ENCODE measurements at places on chromosomes 1 and 21.

DNA sequence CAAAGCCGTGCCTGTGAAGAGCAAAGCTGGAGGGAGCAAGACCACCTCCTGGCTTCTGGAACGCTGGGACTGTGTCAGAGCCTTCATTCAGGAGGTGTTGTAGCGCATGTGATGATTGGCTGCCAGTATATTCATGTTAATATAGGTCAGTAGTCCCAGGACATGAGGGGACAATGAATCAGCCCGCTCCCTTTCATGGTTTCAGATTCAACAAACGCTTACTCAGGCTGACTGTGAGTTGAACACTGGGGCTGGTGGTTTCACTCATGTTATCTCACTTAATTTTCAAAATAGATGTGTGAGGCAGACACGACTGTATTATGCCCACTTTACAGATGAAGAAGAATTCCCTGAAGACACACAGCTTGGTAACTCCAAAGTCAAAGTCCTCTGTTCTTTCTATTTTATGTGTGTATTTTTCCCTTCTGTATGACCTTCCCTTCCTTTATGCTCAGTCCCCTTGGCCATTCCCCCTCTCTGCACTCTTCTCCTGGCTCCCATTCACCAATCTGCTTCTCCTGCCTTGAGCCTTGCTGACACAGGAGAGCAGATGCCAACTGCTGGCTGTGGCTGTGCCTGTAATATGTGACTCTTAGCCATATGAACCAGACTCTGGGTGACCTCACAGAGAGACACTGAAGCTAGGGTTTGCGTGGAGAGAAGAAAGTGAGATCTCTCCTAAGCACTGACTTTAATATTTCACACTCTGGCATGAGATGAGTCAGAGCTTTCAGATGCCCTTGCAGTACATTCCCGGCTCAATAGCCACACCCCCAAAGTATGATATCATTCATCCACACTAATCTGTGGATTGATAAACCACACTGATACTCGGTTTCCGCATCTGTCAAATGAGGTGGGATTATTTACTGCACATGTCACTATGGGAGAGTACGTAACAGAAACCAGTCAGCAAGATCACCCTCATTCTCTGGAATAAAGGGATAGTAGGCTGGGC, 31.4 kb upstream of the KIRREL1 start:
- no peak for DNase-seq

DNA sequence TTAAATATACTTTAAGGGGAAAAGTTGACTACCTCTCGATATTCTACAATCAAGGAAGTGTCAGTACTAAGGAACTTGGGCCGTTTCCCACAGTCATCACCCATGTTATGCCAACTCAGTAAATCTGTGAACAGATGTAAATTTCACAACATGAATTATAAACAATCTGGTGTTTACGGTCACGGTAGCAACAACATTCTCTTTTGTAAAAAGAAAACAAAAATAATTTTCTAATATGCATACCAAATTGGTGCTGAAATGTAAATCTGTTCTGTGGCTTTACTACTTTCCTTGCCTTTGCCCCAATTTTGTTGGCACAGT, 1.2 kb downstream of the SH3GLB1 start:
- DNase-seq: no peak

DNA sequence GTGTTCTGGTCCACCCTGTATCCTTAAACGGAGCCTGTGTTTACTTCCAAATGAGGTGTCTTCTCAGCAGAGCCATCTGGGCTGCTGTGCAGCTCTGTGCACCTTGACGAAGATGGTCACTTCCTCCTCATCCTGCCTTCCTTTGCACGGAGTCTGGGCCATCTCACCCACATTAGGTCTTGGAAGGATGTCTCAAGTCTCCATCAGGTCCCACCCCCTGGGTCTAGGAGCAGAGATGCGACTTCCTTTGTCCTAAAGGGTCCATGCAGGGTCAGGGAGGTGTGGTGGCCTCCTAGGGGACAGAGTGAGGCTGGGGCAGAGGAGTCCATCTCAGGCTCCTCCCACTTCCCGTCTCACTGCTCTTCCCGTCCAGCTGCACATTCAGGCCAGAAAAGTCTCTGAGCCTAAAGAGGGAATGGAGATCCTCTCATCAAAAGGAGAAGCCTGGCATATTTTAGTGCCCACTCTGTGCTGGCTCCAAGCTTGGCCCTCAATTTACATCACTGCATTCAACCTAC, 209.2 kb downstream of the MATN1 start:
- DNase-seq: no peak

- DNase-seq: no peak
These were observed 14.0 kb downstream of the COL16A1 start for GRCh38 chr1:31689854-31690253.

DNA sequence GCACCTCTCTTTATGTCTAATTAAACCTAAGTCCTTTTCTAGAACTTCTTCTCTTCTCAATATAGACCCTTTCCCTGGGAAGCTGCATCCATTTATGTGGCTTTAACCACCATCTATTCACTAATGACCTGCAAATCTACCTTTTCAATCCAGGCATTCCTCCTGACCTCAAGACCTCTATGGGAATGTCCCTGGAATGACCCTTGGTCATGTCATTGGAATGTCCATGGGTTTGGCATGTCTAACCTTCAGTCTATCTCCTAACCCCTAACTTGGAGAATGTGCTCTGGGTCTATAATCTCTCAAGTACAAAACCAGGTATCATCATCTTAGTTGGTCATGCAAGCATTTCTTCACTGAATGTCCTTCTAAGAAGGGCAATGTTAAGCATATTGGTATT, 196.1 kb downstream of the KCNH1 start:
- DNase-seq: no peak

DNA sequence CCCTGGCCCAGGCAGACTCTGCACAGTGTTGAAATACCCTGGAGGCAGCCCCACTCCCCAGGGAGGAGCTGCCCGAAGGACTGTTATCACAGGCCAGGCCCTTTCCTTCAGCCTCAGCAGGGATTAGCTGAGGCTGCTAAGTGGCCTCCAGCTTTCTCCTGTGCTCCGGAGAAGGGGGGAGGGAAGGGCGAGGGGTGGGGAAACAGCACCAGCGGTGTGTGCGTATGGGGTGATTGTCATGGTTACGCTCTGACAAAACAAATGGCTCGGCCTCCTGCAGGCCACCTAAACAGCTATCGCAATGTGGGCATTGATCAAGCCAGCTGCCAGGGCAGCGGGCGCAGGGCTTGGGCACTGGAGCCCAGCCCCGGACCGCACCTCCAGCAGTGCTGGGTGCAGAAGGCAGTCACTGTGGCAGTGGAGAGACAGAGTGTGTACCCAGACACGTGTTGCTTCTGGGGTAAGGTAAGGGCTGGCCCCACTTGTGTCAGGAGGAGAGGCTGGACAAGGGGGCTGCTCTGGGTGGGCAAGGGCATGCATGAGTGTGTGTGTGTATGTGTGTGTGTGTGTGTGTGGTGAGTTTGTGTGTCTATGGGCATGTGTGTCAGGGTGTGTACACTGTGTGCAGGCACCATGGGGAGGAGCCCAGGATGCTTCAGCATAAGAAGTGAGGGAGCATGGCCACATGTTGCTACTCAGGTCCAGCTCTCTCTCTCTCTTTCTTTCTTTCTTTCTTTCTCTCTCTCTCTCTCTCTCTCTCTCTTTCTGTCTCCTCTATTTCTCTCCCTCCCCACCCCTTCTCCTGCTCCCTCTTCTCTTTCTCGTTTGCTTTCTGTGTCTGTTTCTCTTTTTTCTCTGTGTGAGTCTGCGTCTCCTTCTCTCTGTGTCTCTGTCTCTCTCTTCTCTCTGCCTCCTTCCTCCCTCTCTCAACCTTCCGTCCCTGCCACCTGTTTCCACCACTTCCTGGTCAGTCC, at the start of gene VWA5B1:
Gene VWA5B1, plus strand, starts transcription at position 252 of the 974 bp plus-strand sequence. CDS start 19,727 bp downstream, outside the sequence.
- DNase-seq: no peak

- no peak for DNase-seq
These were observed 105.4 kb downstream of the SPSB1 start for GRCh38 chr1:9397997-9398526.

GRCh38 chr1:53107570-53108322, 34.7 kb downstream of the SLC1A7 start:
- DNase-seq: no peak

- no peak for DNase-seq
These were observed 74.6 kb downstream of the CRB1 start for GRCh38 chr1:197342669-197343068.

DNA sequence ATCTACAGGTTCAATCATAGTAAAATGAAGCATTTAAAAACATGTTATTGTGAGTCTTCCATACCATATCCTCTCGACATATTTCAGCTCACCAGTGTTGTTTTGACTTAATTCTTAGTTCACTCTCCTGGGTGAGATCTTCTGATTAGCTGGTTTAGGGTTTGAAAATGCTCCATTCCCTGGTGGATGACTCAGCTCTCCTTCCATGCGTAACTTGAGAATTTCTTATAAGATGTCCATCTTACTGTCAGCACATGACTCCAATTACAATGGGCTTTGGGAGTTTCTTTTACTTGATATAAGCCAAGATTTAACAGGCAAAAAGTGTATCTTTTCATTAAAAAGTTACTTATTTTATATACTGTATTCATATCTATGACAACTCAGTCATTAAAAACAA, 476.5 kb downstream of the BRINP3 start:
- DNase-seq: no peak

- DNase-seq: no peak
These were observed 664.1 kb upstream of the CAMK1G start for GRCh38 chr1:208919371-208919770.

- no peak for DNase-seq
These were observed 598.2 kb downstream of the PLPP3 start for GRCh38 chr1:55981010-55981650.

DNA sequence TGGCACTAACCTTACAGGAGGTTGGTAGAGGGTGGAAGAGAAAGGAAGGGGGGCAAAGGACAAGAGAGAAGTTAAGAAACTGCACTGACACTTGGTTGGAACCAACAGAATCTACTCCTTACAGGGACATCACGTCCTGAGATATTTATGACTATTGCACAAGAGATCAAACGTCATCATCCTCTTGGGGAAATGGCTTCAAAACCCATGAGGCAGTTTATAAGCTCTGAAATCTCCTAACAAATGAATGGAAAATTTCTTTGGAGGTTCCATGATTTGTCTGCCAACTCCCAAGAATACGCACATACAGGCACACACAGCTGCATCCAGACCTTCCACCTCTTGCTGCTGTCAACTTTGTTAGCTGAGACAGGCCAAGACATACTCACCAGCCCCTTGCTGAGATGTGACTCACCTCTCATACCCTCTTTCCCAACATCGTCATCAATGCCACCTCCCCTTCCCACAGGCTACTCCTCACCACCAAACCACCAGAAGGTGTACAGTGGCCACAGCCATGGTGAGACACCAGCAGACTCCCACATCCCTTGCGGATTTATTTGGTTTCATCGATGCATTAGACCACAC, 135.5 kb downstream of the SETD4 start:
- DNase-seq: no peak

GRCh38 chr1:201214886-201215285, 24.3 kb downstream of the IGFN1 start:
- no peak for DNase-seq

DNA sequence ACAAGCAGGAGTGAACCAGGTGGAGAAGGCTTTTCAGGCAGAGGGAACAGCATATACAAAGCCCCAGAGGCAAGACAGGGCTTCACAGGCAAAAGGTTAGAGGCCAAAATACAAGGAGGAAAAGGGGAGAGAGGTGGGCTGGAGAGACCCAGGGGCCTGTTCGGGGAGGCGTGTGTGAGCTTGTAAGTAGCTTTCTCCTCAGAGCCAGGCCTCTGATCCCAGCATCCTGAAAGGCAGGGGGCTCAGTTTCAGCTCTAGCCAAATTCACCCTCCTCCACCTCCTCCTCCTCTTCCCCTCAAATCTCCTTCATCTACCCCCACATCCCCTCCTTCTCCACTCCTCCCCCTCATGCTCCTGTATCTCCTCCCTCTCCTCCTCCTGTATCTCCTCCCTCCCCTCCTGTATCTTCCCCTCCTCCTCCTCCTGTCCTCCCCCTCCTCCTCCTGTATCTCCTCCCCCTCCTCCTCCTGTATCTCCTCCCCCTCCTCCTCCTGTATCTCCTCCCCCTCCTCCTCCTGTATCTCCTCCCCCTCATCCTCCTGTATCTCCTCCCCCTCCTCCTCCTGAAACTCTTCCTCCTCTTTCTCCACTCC, 148.6 kb downstream of the ST6GALNAC5 start:
- no peak for DNase-seq

GRCh38 chr1:52925571-52926005, 1.5 kb upstream of the SCP2 start:
- no peak for DNase-seq

DNA sequence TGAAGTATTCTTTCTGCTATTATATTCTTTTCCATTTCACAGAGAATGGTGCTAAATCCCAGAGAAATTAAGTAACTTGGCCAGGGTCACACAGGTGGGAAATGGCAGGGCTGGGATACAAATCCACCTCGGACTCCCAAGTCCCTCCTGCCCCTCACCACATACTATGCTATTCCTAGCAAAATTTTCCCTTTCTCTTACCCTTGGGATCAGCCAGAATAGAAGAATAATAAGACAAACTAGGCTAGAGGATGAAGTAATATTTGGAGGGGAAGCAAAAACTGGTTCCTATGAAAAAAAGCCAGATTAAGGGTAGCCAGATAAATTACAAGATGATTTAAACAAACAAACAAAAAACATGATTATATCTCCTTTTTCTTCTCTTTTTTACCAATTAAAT, 62.5 kb downstream of the TGFB2 start:
- DNase-seq: no peak

GRCh38 chr1:2322581-2323211, 68.7 kb downstream of the MORN1 start:
- DNase-seq: no peak

DNA sequence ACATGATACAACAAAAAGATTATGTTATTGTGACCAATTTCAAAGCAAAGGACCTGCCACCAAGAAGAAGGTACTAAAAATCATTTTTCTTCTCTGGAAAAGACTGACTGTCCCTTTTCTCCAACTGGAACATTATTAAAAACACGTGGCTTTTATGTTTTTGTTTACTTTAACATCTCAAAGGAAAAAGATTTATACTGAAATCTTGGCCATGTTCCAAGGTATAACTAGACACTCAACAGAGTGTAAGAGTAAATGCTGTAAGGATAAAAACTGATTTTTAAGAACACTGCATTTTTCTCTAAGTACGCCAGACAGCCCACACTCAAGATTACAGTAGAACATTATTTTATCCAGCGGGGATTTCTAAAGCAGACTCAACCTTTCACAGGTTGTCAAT, 62.1 kb downstream of the BRWD1 start:
- no peak for DNase-seq

DNA sequence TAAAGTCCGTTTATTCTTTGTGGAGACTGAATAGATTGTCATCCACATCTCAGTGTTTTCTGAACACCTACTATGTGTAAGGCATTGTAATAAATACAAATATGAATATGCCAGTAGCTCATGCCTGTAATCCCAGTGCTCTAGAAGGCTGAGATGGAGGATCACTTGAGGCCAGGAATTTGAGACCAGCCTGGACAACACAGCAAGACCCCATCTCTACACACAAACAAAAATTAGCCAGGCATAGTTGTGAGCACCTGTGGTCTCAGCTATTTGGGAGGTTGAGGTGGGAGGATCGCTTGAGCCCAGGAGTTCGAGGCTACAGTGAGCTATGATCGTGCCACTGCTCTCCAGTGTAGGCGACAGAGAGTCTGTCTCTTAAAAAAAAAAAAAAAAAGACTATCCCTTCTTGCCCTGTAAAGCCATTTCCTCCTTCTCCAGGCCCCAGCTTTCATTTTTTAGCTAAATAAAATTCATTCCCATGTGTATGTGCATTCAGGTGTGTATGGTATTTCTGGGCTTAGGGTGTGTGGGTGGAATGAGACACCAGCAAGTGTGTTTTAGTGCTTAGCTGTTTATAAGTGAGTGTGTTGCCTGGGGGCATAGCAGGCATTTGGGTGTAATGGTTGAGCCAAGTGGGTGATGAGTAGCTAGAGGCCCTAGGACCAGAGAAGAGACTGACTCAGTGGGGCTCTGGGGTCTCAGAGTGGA, 7.8 kb downstream of the CELSR2 start:
- no peak for DNase-seq
